ENCODE measurements at places on chromosomes 1 and 21.

GRCh38 chr1:6239950-6240768, 3.8 kb upstream of the HES3 start:
- no peak for DNase-seq

DNA sequence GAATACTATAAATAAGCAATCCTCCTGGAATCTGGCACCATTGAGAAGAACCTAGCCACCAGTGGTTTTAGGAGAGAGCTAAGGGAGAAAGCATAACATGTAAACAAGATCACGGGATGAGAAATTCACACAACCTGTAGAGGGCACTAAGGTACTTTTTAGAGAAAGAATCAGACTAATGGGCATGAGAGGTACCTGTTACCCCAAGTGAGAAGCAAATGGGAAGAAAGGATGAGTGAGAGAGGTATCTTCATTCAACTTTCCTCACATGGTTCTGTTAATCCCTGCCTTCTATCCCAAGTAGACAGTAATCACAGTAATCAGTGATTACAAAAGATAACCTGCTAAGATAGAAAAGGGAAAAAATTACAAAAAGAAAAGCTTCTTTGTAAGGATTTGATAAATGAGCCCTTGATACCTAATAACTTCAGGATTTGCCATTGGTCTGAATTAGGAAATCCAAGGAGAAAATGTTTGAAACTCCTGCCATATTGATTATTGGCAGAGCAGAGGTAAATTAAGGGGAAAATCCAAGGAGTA, 251.1 kb upstream of the ADGRL2 start:
- DNase-seq = no peak

DNA sequence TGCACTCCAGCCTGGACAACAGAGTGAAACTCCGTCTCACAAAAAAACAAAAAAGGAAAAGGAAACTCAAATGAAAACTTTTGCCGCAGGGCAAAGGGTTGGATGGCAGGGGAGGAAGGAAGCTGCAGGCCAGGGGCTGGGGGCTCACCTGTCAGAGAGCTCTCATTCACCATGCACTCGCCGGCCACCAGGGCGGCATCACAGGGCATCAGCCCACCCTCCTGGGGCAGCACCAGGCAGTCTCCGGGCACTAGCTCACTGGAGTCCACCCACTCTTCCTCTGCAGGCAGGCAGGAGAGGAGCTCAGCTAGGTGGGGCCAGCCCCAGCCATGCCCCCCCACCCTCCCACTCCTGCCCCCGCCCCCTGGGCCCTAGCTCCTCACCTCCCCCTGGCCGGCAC, 11.9 kb downstream of the ATP13A2 start:
- no peak for DNase-seq

GRCh38 chr1:193905288-193906085, 719.1 kb upstream of the B3GALT2 start:
- no peak for DNase-seq

Measured in activated T-cell treated with anti-CD3 and anti-CD28 coated beads, Interleukin-2, amount 50 U/mL, for 48 hours (primary cell).